T-cell (primary cell): ENCODE measurements at places on chromosomes 11 and 22.
A peak's percentile ranks its signal among the peaks of the same experiment; 100 is the strongest.

DNA sequence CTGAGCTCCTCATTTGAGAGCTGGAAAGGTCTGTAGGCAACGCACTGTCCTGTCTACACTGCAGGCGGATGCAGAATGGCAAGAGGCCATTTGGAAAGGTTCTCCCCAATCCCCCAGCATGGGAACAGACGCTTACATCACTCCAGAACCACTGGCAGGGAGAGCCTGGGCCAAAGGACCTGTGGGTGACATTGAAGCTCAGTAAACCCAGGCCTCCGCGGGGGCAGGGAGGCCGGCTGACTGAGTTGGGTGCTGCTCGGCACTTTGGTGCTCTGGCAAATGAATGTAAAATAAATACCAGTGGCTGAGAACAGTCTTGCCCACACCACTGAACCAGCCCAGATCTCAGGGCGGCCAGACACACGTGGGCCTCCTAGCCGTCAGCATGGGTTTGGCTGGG is 22.4 kb downstream of the TOM1 start:
- no peak for DNase-seq

- DNase-seq = no peak
Measured at GRCh38 chr11:59705294-59705693, 8.4 kb downstream of the OR10V1 start.

- peak; percentile 83 for DNase-seq
Measured at GRCh38 chr11:6402561-6402981, 12.3 kb downstream of the SMPD1 start.

DNA sequence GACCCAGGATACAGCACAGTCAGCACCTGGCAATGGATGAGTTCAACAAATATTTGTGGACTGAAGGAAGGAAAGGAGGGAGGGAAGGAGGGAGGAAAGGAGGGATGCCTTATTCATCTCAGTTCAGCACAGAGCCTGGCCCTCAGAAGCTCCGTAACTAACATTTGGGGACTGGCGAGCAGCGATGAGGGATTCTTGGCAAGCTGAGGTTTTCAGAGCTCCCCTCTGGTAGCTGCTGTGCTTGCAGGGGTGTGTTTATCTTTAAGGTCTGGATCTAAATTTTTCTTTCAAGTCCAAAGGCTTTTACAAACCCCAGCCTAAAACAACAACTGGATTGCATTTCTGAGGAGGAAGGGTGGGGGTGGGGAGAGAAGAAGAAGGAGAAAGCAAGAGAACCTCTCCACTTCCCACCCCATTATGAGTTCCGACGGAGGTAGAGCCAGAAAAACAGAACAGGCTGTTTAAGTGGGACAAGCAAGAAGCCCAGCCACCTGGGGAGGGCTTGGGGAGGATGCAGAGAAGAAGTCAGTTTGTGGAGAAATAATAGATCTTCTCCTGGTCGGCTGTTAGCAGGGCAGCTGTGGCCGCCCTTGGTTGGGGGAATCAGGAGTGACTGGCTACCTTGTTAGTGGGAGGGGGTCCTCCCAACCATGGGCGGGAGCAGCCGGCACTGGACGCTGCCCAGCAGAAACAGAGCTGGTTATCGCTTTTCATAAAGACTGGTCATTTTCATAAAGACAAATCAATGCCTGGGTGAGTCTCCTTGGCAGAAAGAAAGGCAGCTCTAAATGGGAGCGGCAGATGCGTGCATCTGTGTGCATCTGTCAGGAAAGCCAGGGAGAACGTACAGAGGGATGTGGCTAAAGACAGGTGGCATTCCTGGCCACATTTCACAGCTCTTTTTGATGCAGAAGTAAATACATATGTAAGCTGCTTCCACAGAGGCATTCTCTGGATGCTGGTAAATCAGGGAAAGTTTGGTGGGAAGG is 78.0 kb downstream of the TSPAN18 start:
- no peak for DNase-seq

DNA sequence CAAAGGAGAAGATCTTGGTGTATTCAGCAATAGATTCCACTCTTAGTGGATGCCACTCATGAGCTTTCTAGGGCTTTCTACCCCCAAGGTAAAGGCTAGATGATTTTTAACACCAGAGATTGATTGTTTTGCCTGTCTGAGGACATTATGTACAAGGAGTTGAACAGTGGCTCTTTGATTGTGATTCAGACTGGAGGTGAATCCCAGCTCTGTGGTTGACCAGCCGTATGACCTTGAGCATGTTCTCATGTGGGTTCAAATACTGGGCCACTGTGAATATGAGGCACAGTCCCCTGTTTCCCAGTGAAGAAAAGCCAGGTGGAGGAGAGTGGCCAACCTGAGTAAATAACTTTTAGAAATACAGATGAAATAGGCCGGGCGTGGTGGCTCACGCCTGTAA is 24.0 kb upstream of the PARVB start:
- no peak for DNase-seq

GRCh38 chr11:119081682-119082260 is 2.9 kb upstream of the HMBS start:
- DNase-seq = no peak

DNA sequence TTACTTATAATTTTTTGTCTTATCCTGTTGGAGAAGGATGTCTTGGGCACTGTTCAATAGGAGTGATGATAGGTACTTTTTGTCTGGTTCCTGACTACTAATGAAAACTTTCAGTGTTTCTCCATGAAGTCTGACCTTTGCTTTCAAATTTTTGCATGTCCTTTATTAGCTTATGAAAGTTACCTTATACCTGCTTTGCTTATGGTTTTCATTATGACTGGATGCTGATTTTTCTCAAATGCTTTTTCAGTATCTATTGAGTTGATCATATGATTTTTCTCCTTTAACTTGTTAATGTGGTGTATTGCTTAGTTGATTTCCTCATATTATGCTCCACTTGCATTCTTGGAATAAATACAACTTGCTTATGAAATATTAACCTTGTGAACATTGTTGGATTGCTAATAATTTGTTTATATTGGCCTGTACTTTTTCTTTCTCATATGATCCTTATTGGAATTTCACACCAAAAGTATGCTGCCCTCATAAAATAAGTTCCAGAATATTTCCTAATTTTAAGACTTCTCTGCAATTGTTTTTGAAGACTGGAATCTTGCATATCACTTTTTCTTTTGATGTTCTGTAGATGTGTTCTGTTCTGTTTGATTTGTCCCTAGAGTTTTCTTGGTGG is 85.0 kb upstream of the SC5D start:
- DNase-seq = no peak
